IMR-90 (cell line): ENCODE measurements at places on chromosomes 7 and 10. TPM values are rescaled to one million over a fixed set of nuclear protein-coding genes. Genes with fewer than 3 reads are reported as not detected.

Gene OR13A1
- not detected in 2 replicates for total RNA-seq

Gene TACC2
- total RNA-seq = 2.9 and 5.8 TPM in 2 replicates

Gene PTTG1IP2
- total RNA-seq = not detected in 2 replicates

Gene SMO
- 15.3 and 18.5 TPM in 2 replicates for total RNA-seq

Gene ADAP1
- total RNA-seq = 1.4 and 2.2 TPM in 2 replicates
